ENCODE measurements at places on chromosomes 5 and 9.

GRCh38 chr9:135088979-135089847, 1.7 kb downstream of the OLFM1 start:
- no peak for DNase-seq

DNA sequence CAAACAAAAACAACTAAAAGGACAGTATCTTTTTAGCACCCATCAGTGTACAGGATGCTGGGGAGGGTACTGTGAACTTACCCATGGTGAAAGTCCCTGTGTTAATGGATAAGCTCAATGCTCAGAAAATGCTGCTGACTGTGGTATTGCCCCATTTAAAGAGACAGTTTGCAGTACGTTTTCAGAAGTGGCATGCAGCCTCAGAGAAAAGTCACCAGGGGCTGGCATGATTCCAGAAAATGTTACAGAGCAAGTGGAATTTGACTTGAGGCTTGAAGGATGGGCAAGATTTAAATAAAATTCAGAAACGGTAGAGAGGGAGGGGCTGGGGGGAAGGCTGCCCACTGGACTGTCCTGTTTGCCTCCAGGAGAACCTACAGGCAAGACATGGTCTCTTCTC, 7.2 kb downstream of the S1PR3 start:
- no peak for DNase-seq

DNA sequence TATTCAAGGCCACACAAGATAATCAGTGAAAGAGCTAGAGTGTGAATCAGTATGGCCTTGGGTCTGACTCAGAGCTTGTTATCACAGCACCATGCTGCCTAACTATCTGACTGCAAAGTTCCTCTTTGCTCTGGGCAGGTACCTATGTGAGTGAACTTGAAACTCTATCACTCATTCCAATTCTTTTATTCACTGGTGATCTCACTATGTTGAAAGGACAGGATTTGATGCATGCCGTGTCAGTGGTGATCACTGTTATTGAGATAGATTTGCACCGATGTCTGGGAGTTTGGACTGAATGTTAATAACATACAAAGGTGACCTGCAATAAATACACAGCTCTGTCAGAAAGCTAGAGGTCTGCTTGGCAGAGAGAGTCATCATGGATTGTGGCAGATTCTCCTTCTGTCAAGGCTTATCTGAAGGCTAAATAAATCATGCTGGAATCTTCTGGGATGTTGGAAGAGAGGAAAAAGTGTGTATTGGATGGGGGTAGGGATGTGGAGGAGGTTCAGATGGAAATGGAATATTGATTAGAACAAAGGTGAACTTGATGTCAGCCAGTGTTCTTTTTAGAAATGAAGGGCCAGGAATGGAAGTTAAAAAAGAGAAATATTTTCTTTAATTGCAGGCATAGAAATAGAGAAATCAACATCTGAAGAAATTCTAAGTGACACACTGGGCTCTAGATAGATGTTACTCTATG, 91.8 kb upstream of the TNC start:
- no peak for DNase-seq

GRCh38 chr5:133116601-133117000, 64.8 kb downstream of the HSPA4 start:
- DNase-seq = no peak

GRCh38 chr9:113996531-113997001, 81.5 kb downstream of the AMBP start:
- no peak for DNase-seq

DNA sequence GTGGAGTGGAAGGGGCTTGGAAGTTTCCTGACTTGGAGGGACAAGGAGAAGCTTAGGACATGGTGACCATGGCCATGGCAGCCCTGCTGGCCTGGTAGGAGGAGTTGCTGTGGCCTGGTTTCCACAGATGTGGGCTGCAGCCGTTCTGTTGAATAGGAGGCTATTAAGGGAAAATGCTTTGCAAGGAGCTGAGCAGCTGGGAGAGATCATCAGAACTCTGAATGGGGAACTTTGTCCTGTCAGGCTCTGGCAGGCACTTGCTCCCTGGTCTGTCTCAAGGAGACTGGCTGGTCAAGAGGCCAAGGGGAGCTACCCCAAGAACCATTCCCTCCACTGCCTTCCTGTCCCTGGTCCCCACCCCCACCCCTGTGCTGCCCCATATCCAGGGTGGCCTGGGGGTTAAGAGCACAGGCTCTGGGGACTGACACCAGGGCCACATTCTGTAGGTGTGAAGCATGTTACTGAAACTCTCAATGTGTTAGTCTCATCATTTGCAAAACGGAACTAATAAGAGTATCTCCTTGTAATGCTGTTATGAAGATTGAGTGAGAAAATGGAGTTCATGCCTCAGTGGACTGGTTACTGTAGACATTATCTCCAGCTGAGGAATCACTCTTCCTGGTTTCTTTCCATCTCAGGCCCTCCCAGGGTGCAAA, 84.0 kb upstream of the ARAP3 start:
- DNase-seq = no peak

- DNase-seq = no peak
Observed at GRCh38 chr5:163877865-163878264, 372.4 kb downstream of the MAT2B start.

- DNase-seq = no peak
Observed at GRCh38 chr9:75053869-75054268, 25.8 kb upstream of the CARNMT1 start.

DNA sequence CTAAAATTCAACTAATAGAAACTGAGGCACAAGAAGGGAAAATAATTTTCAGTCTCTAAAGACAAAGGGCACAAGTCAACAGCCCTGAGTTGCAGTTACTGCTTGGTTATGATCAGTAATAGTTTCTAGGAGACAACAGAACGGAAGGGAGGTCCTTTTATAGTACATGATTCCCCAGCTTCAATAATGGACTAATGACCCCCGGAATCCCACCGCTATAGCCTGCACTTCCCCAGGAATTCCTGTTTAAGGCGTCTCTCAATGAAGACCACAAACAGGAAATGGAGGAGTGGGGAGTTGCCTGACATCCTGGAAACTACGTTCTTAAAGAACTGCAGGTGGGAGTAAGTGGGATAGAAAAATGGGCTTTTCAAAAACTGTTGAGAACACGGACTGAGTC, 60.6 kb downstream of the DIAPH1 start:
- DNase-seq = no peak

DNA sequence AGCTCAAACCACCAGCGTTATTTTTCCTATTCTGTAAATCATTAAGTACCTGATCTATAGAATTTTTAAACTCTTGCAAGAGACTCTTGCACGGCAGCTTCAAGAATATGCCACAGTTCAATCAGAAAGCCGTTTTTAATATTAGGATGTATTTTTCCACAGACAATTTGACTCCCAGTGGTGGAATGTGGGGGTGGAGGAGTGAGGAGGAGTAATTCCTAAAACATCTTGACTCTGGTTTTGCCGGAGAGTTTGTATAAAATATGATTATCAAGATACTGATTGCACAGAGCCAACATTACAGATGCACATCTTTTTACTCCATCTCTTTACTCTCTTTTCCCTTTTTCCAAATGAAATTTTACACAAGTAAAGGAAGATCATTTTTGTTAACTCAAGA, 288.3 kb downstream of the ENC1 start:
- no peak for DNase-seq

DNA sequence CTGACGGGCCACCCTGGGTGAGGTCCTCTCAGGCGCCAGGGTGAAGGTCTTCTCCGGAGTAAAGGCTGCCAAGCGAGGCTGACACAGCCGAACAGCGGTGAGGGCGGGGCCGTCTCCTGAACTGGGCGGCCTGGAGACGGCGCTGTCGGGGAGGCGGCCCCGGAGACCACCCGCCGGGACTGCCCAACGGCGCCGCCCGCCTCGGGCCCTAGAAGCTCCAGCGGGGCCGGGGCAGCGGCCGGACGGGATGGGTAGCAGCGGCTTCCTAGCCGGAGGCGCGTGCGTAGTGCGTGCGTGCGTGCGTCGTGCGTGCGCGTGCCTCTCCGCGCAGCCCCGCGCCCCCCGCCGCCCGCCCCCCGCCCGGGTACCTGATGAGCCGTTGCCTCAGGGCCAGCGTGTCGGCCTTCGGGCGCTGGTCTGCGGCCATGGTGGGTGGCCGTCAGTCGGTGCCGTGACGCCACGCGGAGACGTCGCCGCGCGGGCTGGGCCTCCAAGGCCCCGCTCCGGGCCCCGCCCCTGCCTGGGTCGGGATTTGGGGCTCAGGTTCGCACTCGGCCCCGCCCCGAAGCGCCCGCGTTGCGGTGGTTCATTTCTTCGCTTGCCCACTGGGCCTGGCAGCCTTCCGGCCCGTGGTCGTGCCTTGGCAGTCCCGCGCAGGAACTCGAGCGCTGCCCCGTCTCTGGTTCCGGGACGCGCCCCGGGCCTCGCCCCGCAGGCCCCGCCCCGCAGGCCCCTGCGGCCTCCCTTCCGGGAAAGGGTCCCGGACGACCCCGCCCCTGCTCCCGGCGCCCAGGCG, at the start of gene PHYKPL:
TSS of gene PHYKPL (minus strand) at position 679 of the 796 bp plus-strand sequence. CDS start at position 427, 252 bp downstream.
- DNase-seq = peak; percentile 73

DNA sequence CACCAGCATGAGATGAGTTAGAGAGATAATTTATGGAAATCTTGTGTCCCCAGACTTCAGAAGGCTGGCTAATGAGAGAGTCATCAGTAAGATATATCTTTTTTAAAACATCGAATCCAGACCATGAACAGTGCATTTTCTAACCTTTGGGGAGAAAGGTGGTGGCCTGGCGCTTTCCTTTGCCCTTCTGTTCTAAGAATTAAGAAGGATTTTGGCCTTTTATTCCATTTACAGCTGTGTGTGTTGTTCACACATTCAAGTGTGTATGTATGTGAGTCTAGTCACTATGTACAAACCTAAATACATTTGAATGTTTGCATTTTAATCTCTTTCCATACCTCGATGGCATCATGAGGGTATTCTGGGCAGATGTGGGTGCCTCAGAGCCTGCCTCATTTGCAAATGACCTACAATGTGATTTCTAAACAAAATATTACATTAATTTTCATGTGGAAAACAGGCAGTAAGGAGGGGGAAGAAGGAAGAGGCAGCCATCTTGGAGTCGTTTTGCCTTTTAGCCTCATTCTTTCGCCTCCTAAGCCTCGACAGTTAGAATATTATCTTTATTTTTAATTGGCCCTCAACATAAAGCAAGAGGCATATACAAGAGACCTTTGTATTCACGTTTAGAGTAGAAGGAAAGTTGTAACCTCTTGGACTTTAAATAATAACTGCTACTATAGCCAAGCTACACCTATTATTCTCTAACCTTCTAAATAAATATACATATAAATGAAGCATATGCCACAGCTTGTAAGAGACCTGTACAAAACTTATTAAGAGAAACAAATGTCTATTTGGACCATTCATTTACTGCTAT, 125.3 kb upstream of the TMEM161B start:
- no peak for DNase-seq

GRCh38 chr5:148740966-148741742, 85.3 kb upstream of the ADRB2 start:
- no peak for DNase-seq

- DNase-seq = no peak
Observed at GRCh38 chr9:138096519-138096845, 218.9 kb downstream of the CACNA1B start.

DNA sequence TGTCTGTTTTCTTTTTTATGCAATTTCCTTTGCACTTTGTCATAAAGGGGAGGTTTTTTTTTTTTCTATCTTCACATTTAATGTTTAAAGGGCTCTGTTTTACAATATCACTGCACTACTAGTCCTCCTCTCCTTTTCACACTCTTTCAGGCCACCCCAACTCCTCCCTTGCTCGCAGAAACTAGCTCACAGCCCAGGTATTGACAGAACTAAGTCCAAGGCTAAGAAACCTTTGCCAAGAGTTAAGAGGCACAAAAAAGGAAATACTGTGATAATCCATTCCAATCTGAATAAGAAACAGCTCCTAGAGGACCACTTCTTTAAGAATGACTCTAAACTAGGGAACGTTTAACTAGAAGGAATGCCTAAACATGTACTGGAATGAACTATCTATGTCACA, 1.1 kb upstream of the FGF10 start:
- DNase-seq = no peak

- no peak for DNase-seq
Observed at GRCh38 chr9:136899196-136899595, 12.9 kb downstream of the TRAF2 start.

- DNase-seq = no peak
Observed at GRCh38 chr5:173733831-173734501, 117.5 kb upstream of the BOD1 start.

DNA sequence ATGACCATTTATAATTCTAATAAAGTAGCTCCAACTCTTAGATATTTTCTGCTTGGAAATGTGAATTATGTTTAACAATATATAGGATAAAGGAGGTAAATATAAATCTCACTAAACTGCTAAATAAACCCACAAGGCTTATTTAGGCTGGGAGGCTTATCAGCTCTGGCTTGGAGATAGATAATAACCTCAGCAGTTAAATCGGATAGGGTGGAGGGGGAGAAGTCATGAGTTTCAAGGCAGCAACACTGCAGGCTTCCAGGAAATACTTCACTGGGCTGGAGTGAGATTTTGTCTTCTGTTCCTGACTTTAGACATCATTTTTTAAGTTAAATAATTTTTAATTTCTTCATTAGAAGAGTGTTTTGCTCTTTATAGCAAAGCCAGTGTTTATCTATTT, 80.0 kb upstream of the ITGA2 start:
- DNase-seq = no peak

GRCh38 chr5:142982821-142983200, 212.6 kb downstream of the ARHGAP26 start:
- no peak for DNase-seq

DNA sequence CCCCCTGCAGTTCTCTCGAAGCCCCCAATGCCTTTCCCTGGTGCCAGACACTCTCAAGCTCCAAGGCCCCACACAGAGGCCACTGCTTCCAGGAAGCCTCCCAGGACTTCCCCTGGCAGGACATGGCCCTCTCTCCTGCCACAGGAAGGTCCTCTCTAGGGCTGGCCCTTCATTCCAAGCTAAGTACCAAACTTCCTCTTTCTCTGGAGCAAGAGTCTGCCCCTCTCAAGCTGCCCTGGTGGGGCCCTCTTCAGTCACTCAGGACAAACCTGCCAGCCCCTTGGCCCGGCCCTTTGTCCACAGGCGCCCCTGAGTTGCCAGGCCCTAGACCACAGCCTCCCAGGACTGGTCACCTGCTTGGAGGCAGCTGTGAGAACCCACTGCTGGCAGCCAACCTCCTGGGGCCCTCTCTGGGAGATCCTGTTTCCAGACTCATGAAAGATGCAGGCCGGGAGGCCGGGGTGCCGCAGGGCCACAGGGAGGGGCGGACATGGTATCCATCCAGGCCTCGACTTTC, 6.6 kb downstream of the NINJ1 start:
- peak; percentile 32 for DNase-seq

- DNase-seq = no peak
Observed at GRCh38 chr5:115941051-115941675, 21.1 kb upstream of the LVRN start.

DNA sequence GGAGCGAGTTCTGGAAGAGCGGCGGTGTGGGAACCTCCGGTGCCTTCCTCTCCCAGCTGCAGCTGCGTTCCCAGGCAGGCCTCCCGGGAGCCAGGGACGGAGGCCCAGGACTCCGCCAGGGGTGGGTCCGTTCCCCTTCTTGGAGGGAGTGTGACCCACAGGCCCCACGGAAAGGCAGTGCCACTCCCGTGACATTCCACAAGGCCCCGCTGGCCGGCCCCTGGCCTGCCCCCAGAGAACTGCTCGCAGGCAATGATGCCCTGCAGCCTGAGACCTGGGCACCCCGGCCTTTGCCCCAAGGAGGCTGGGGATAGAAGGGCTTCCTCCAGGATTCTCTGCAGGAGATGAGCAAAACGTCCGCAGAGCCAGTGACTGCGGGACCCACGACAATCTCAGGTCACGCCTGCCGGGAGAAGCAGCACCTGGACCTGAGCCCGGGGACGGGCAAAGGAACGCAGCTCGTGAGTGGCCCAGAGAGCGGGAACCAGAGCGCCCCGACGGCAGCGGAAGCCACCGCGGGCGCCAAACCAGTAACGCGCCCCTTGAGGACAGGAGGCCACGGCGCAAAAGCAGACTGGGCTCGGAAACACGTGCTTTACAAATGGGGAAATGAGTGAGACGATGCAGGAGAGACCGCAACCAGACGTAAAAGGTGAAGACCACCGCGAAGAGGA, 9.3 kb downstream of the OBP2B start:
- DNase-seq = peak; percentile 21
